NT2/D1 (cell line): ENCODE measurements at places on chromosomes 1 and 21.

DNA sequence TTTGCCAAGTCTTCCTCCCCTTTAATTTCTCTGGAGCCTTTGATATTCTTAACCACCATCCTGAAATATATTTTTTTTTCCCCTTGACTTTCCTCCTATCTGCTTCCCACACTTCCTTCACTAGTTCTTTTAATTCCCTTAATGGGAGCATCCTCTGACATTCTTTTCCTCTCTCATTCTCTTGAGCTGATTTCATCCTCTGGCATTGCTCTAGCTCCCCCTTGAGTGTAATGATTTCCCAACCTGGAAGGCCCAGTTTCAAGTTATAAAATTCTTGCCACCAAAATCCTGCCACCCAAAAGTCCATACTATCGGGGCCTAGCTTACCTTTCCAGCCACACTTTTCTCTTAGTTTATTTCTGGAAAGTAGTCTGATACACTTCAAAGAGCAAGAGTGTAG is 39.5 kb upstream of the UBE2U start:
- peak; percentile 39 for DNase-seq

DNA sequence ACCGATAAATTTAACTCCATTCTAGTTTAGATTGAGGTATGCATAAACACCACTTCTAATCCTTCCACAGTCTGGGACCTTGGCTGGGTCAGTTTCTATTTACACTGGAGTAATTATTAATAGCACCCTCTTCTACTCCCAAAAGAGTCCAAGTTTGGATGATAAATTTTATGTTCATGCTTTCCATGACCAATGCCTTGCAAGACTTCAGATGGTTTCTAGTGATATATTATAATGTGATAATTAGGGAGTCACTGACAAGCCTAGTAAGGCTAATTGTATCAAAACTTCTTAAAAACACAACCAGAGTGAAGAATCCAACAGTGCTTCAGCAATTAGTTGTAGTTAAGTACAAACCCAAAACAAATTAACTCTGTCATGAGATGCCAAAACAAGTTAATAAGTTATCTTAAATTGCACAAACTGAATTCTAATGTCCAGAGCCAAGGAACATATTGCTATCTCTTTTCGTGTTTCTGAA is 489.6 kb downstream of the TTLL7 start:
- DNase-seq: no peak

GRCh38 chr1:57833296-57833695 is 409.4 kb upstream of the DAB1 start:
- no peak for DNase-seq

DNA sequence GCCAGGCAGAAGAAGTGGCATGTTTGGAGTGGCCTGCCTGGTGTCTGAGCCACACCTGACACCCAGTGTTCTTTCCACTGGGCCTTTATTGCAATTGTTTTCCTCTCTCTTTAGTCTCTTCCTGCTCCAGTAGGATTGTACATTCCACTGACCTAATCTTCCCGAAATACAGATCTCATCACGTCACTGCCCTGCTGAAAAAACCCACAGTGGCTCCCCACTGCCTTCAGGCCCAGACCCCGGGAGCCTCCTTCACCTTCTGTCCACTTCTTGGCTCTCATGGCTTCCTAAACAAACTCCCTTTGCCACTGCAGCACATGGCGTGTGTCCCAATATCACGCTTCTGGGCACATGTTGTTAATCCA is 25.3 kb upstream of the ATP5PO start:
- DNase-seq: no peak

DNA sequence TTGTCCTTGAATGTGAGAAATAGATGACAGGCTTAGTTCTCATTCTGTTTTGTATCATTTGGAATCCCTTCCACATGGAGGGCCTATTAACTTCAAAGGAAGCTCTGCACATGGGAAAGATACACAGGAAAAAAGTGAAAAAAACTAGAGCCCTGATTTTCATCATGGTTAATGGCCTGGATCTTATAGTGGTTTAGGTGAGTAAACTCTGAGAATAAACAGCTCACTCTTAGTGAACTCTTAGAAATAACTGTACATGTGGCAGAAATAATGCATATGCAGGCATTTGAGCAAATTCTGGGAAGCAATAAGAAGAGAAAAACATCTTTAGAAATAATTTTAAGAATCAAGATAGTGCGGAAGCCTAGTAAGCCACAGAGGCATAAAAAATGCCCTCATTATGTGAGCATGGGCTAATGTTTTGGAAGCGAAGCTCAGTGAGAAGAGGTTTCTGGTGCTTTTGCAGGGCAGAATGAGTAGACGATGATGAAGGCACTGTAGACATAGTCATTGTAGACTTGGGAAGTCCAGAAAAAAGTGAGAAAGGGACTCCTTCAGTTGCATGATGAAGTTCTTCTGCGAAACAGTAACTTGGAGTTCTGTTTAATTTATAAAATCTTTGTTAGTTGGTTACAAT is 279.9 kb downstream of the DNM3 start:
- no peak for DNase-seq

DNA sequence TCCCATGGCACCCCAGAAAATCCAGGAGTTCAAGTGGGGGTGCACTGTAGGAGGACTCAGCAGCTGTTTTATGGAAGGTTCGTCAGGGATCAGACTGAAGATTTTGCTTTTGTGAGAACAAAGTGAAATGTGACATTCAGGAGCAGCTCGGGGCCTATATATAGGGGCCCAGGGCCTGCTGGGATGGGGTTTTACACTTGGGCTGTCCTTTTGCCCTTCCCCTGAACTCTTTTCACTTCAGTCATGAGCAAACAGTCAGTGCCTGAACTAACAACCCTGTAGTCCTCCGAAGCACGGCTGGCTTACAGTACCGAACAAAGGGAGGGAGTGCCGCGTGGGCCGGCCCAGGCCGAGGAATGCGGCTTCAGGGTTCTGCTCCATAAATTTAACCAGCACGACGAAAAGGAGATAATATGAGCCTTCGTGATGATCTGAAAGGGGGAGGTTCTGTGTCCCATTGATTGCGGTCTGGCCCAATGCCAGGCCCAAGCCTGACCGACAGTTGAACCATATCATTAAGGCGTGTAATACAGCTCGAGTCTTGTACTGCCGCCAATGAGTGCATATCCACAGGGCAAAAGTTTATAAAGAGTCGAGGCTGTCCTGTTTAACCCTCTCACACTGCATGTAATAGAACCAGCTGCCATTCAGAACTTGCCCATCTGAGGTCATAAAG is 139.9 kb downstream of the DHRS3 start:
- no peak for DNase-seq

DNA sequence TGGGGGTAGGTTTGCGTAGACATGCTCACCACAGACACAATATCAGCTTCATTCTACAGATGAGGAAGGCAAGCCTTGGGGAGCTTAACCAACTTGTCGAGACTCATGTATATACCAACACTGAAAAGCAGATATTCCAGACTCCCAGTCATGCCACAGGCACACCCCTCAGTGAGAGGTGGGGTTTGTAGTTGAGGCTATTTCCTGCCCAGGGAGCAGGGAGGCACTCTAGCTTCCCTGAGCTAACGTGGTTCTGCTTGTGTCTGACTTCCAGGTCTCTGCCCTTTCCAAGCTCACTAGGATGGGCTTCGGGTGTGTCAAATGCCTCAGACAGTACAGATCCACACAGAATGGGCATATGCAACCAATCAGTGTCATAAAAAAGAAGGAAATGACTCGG is 122.3 kb upstream of the RUNX1 start:
- DNase-seq: no peak

DNA sequence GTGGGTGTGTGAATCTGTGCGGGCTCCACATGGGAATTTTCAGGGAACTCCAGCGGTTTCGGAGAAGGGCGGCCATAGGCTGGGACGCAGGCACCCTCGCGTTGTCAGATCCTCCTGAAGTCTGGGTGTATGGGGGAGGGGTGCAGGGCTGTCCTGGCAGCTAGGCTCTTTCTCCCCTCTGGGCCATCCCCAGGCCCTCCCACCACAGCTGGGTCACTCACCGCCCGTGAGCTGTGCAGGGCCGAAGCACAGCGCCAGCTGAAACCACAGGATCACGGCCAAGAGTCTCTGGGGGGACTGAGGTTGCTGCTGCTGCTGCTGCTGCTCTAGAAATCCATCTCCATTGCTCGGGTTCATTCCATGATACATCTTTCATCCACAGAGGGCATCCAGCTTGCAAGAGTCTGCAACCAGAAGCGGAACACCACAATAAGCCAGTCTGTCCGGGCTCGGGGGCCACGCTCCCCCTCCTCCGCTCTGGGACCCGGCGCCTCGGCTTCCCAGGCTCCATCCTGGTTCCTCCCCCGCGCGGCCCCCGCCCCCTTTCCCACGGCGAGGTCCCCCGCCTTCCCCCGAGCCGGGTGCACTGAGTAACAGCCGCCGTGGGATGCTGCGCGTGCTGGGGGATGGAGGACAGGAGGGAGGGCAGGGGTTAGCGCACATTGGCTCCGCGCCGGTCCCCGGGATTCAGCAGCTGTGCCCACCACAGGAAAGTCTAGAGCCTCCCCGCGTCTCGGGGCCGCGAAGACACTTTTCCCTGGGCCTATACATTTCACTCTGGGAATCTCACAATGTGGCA is 720 bp downstream of the SUSD4 start:
- no peak for DNase-seq

DNA sequence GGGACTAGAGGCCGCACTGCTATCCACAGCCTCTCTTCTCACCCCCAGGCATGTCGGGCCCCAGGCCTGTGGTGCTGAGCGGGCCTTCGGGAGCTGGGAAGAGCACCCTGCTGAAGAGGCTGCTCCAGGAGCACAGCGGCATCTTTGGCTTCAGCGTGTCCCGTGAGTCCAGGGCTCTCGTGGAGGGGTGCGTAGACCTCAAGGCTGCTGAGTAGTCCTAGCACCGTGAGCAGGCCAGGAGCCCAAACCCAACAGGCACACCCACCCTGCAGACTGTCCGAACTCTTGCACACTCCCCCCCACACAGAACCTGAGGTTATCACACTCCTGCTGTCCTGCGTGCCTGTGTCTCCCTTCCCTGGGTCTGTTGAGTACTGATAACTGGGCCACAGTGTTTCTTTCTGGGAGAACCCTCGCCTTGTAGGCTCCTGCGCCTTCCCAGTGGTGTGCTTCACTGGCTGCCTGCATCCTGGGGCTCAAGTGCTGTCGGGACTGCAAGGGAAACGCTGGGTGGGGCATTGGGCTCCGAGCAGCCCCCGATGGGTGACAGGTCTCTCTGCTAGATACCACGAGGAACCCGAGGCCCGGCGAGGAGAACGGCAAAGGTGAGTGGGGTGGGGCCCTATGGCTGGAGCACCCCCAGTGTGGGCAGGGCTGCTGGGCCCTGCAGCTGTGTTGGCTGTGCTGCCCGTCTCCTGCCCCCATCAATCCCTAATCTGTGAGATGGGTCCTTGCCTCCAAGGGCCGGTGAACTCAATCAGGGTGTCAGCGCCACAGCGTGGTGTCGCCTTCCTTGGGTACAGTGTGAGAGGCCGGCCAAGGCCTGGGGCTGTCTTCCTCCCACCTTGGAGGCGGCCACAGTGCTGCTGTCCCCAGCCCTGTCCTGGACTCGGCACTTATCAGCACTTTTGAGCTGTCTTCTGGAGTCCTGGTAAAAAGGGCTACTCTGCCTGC is 4.0 kb upstream of the GJC2 start:
- no peak for DNase-seq

GRCh38 chr1:110292031-110292741 is 47.0 kb upstream of the RBM15 start:
- DNase-seq: no peak

- DNase-seq: no peak
Observed at GRCh38 chr1:203051841-203052324, 25.6 kb downstream of the PPFIA4 start.

DNA sequence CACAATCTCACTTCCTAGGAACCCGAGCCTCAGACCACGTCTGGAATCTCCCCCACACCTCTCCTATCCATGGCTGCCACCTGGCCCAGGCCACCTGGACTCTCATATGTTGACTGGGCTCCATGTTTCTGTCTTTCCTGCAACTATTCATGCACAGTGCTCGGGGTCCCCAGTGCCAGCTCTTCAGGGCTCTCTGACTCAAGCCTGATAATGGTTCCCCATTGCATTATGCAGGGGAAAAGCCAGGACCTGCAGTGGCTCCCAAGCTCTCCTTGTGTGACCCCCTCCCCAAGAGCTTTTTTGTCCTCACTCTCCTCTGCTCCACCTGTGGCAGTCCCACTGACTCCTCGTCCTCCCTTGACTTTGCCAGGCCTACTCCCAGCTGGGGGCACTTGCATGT is 417.6 kb downstream of the NPHP4 start:
- DNase-seq: no peak

DNA sequence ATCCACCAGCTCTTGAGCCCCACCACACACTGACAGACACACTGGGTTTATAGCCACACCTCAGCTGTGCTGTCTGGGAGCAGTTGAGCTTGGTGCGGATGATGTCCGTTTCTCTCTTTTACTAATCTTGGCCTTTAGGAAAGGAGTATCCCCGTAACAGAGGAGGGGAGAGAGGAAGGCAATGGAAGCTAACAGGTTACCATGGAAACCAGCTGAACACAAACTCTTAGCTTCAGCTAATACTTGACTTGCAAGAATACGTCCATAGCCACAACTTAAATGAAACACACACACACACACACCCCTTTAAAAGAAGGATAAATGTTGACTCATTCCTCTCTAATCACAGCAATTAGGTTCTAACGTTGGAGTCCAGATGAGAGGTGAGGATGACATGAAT is 28.0 kb upstream of the LRRN2 start:
- no peak for DNase-seq

DNA sequence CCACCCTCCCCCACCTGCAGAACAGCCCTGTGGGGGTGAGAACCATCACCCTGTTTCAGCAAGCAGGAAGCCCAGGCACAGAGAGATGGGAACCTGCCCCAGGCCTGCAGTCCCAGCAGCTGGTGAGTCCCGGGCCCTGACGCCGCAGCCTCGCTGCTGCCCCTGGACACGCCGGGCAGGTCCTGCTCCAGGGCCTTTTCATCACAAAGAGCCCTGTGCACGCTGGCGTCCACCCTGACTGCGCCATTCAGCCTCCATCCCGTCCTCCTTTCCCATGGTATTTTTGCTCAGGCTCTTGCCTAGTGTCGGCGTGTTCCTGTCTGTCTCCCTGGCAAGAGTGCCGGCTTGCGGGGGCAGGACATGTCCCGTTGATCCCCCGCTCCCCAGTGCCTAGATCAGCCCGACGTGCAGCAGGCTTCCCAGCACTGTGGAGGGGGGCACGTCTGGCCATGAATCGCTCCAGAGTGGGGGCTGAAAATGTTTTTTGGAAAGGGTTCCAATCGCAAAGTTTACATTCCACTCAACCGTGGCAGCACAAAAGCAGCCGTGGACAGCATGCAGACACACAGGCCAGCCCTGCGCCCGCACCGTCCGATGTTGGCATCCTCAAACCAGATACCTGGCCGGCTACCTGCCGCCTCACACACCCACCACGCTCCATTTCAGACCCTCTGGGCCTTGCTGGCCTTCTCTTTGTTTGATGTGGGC is 6.3 kb upstream of the TTC34 start:
- DNase-seq: no peak

DNA sequence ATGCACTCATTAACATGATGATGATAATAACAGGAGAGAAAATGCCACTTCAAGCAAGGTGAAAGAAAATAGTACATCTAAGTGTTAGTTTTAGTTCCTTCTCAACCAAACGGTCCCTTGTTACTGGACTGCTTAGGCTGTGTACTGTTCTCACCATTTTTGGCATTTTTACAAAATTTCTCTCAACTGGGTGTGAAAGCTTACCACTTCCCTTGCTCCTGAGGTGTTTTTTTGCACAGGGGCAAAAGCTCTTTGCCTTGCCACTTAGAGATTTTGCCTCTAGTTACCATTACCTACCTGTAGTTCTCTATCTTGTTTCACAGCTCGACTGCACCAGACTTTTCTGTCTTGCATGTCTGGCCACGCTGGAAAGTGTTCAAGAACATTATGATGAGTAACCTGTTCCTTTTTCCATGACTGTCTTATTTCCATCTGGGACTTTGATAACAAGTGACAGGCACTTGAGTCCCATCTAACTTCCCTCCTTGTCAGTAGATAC is 10.7 kb downstream of the NEK7 start:
- no peak for DNase-seq

- peak; percentile 55 for DNase-seq
Observed at GRCh38 chr1:16612332-16613172, 812 bp downstream of the NBPF1 start.
